ENCODE measurements at places on chromosomes 4 and X. TPM values are rescaled to one million over a fixed set of nuclear protein-coding genes. Genes with fewer than 3 reads are reported as not detected.

SMIM31 gene
- not detected for total RNA-seq

NIPAL1 gene
- total RNA-seq = 0.78 TPM

PNCK gene
- total RNA-seq = 0.16 TPM

ADAM29 gene
- not detected for total RNA-seq

MUC7 gene
- total RNA-seq = not detected

ACOX3 gene
- 9.7 TPM for total RNA-seq

DRD5 gene
- not detected for total RNA-seq

RAPGEF2 gene
- total RNA-seq = 14.7 TPM

REPS2 gene
- 1.3 TPM for total RNA-seq

RFC1 gene
- total RNA-seq = 16.5 TPM

GRPR gene
- total RNA-seq = not detected

DGKQ gene
- 8.4 TPM for total RNA-seq

SSX1 gene
- not detected for total RNA-seq

EOLA2 gene
- 55.9 TPM for total RNA-seq

HADH gene
- 19.8 TPM for total RNA-seq

SORCS2 gene
- total RNA-seq = 3.4 TPM

RASL11B gene
- 0.16 TPM for total RNA-seq

SPACA5 gene
- not detected for total RNA-seq

ALB gene
- not detected for total RNA-seq

ARSD gene
- 12.0 TPM for total RNA-seq

KCND1 gene
- total RNA-seq = 0.96 TPM

FAM149A gene
- total RNA-seq = 1.6 TPM

GABRQ gene
- total RNA-seq = 0.17 TPM

KLHL4 gene
- 6.2 TPM for total RNA-seq

MCF2 gene
- total RNA-seq = 0.07 TPM

OTUD6A gene
- total RNA-seq = not detected

AVPR2 gene
- not detected for total RNA-seq

RADX gene
- total RNA-seq = 0.12 TPM

GLOD5 gene
- not detected for total RNA-seq

DUSP21 gene
- total RNA-seq = not detected

TLL1 gene
- total RNA-seq = 0.19 TPM

STEEP1 gene
- 30.7 TPM for total RNA-seq

DSPP gene
- not detected for total RNA-seq

CFI gene
- 0.65 TPM for total RNA-seq

HMGN5 gene
- total RNA-seq = 2.1 TPM

FDCSP gene
- not detected for total RNA-seq

TEX11 gene
- not detected for total RNA-seq

SPANXB1 gene
- 2.5 TPM for total RNA-seq

Measured in A549 treated with Mapracorat at 1 μM for 4 hours (cell line).